Activated CD4-positive, alpha-beta memory T cell treated with anti-CD3 and anti-CD28 coated beads for 36 hours (primary cell): ENCODE measurements at places on chromosomes 6 and 20.

DNA sequence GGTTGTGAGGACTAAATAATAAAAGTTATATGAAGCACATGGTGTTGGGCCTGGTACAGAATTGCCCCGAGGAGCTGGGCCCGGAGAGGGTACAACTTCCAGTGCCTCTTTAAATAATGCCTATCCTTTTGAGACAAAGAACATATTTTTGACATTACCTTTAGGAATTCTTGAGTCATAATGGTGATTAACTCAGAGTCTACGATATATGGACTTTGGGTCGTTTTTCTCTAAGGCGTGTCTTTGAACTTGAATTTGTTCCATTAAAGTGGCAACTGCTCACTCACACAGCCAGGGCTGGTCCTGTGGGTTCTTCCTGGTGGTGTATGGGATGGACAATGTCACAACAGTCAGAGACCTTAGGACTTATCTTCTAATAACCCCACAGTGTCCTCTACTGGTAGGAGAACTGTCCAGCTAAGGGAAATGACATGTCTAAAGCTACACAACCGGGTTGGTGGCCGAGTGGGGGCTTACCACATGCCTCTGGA lies 106.5 kb downstream of the CDC5L start:
- no peak for DNase-seq

DNA sequence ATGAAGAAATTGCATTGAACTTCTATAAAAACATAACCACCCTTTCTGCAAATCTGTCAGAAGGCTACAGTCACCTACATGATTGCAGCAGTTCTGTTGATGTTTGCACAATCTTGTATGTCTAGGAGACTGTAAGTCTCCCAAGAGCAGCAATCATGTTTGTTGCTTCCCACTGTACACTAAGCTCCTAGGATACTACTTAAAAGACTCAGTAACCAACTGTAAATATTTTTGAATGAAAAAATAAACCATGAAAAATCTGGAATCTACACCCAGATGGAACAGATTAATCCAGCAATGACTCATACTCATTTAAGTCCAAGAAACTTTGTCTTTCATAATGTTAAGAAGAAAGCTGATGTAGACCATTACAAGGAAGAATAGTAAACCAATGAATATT lies 168.5 kb upstream of the ATXN1 start:
- DNase-seq = no peak

DNA sequence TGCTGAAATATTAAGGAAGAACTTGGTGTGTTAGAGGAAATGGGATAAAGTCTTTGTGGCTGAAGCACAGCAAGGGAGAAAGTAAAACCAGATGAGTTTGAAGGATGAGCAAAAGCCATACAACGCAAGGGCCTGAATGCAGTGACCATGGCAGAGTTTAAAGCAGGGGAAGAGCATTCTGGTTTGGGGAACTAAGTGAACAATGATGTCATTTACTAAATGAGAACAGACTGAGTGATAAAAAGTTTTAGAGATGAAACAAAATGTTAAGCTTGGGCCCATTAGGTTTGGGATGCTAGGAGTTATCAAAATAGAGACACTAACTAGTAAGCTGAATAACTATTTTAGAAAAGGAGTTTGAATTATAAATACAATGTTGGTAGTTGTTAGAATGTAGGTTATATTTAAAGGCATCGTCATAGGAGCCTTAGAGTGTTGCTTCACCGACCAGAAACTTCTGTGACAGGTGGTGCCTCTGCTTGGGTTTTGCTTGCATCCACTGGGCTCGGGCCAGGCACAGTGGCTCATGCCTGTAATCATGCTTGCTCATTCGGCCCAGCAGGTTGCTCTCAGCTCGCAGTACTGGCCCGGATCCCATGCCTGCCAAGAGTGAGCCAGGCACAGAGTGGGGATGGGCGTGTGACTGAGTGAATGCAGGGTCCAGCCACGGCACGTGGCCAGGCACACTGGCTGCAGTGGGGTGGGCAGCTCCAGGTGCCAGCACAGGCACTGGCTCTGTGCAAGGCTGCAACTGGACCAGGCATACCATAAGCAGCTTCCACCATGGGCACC lies 37.4 kb upstream of the OPRM1 start:
- no peak for DNase-seq

GRCh38 chr6:20166210-20166609 lies 46.1 kb downstream of the MBOAT1 start:
- DNase-seq = no peak

GRCh38 chr20:57818418-57819181 lies 108.8 kb upstream of the PMEPA1 start:
- DNase-seq = no peak

- DNase-seq = no peak
These were observed 12.9 kb upstream of the EMILIN3 start for GRCh38 chr20:41379551-41379950.

- no peak for DNase-seq
These were observed 48.6 kb upstream of the FABP7 start for GRCh38 chr6:122730775-122731386.

- DNase-seq = no peak
These were observed 24.0 kb upstream of the CLIC5 start for GRCh38 chr6:46039646-46040045.

DNA sequence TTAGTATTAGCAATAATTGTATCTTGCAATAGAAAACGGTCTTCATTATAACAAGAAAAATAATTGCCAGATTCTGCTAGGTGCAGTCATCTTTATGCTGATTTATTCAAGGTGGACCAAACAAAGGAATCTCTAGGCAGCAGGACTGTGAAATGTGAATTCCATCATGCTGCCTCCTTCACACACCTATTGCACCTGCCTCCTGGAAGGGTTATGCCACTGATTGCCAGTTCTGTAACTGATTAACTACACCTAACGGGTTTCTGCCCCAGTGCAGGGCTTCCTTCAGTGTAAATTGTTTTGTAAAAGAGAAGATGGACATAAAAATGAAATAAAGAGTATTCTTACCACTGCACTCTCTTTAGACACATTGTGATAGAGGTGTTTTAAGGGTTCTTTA lies 96.1 kb downstream of the FOXO3 start:
- DNase-seq = no peak

GRCh38 chr6:102813489-102814275 lies 1420.2 kb downstream of the GRIK2 start:
- DNase-seq = no peak

GRCh38 chr6:137749696-137750211 lies 117.3 kb upstream of the TNFAIP3 start:
- no peak for DNase-seq

DNA sequence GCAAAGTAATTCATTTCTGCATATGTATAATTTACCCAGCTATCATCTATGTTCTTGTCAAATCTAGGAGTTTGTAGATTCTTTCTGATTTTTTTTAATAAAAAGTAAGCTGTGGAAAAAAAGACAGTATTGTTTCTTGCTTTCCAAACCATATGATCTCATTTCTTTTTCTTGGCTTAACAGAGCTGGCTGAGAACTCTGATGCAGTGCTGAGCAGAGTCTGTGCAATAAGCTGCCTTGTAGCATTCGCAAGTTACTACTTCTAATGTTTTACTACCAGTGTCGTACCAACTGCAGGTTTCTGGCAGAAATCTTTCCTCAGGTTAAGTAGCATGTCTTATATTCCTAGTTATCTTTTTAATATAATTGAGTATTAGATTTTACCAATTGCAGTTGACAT lies 15.6 kb downstream of the RRBP1 start:
- DNase-seq = peak; percentile 3

GRCh38 chr20:58433029-58433647 lies 44.1 kb downstream of the VAPB start:
- no peak for DNase-seq

DNA sequence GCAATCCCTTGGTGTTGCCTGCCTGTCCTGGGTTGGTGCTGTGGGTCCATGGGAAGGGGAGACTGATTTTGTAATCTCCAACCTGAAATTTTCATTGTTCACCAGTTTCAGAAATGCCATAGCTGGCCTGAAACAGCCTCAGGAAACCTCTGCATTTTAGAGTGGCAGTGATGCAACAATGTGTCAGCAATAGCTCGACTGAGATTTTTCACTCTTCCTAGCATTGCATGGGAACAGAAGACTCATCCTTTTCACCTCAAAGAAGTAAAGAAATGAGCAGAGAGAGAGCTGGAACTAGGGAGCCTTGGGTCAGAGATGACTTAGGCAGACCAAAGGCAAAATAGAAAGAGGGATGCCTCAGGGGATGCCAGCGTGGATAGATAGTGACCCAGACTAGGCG lies 23.7 kb upstream of the TMEM14A start:
- DNase-seq = peak; percentile 21

DNA sequence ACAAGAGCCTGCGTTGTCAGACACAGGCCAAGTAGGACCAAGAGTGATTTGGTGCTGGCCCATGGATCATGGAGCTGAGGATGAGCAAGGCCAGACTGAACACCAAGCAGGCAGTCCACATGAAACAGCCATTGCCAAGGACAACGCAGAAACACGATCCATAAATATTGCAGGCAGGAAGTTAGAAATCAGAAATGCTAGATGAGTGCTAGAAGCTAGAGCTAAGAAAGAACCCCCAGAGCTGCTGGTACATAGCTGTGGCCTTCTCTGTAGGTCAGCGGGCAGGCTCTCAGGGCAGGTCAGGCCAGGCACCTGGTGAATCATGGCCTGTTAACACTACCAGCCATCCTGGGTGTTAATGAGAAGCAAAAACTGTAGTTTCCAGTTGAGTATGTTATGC lies 119.7 kb downstream of the ALDH8A1 start:
- no peak for DNase-seq

GRCh38 chr6:44800171-44800783 lies 412.8 kb downstream of the CDC5L start:
- no peak for DNase-seq

DNA sequence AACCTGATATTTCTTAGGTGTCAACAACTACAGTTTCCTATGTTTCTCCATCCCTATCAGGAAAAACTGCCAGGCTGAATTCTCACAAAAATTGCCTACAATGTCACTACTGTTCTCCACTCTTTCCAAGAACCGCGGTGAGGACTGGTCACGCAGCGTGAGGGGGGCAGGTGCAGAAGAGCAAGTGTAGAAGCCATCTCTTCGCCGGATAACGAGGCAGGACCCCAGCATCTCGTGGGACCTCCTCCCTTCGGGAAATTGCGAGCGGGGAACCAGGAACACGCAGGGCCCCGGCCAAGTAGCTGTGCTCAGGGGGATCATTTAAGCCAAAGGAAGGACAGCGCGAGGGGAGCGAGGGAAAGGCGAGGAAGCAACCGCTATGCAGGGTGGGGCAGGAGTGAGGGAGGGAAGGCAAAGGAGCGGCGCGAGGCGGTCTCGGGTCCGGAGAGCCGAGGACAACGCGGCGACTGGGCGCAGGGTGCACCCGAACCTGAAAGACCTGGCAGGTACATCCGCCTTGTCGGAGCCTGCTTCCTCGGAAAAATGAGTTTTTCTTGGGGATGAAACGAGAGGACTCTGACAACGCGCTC lies 559 bp downstream of the APMAP start:
- DNase-seq = peak; percentile 36

DNA sequence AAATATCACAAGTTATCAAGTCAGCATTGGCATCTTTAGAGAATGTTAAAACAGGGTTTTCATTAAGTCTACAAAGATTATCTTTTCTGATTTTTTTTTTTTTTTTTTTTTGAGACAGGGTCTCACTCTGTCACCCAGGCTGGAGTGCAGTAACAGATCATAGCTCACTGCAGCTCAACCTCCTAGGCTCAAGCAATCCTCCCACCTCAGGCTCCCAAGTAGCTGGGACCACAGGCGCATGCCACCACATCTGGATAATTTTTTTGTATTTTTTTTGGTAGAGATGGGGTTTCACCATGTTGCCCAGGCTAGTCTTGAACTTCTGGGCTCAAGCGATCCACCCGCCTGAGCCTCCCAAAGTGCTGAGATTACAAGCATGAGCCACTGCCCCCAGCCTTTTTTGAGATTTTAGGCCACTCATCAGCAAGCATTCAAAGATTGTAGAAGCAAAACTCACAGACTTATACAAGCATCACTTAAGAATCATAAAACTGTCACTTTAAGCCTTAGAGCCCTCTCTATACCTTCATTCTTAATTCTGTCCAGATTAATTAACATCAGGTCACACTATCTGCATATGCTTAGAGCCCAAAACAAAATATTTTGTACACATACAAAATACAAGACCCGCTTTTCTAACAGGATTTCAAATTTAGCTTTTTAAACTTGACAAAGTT lies 32.6 kb downstream of the NCOA6 start:
- no peak for DNase-seq

DNA sequence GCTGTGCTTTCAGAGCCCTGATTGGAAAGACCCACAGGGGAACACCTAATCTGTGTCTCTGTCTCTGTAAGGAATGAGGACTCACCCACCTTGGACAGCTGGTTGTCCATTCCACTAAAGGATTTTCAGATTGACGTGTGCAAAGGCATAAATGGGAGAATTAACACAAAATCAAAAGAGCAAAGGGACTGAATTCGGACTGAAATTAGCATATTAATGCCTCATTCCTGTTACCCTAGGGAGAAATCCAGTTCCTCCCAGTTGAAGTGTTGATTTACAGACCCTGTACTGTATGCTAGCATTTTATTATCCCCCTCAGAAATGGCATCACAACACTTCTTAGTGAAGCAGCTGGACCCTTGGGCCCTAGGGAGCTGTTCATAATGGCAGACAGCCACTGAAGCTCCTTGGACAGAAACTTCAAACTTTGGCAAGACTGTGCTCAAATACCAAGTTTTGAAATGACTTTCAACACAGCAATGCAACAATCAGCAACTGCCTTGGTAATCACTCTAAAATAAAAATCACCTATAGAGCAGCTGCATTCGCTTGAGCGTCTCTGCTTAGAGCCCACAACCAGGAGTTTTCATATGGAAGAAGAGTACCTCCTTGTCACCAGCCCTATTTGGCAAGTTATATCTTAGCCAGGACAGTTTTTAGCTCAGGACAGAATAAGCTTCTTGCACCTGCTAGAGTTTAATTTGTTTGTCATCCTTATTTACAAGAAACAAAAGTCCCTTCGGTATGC lies 118.1 kb downstream of the TRDN start:
- no peak for DNase-seq

DNA sequence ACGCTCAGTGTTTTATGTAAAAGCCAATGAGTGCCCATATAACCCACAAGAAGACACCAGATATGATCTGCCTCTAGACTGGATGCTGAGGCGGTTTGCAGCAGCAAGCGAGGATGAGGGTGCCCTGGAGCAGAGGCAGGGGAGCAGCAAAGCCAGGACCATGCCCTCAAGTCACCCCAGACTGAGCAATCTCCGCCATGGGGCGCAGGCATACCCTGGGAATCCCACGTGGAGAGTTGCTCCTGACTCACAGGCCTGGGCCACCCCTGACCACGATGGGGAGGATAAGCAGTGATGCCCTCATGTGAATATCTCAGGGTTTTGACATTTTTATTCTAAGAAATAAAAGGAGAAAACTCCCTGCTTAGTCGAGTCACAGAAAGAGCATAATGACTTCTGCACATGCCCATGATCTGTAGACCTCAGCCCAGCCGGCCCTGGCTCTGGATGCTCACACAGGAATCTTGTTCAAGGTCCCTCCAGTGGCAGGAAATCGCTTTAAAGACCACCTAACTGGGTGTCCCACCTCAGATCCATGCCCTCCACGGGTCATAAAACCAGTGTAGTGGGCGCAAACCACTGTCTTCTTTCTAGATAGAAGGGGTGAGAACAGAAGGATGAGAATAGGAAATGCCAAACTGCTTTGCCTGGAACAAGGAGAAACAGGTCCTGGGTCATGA lies 138.3 kb upstream of the SNX9 start:
- DNase-seq = no peak
